ENCODE measurements at places on chromosomes 6 and 20. TPM values are rescaled to one million over a fixed set of nuclear protein-coding genes. Genes with fewer than 3 reads are reported as not detected.
A peak's percentile ranks its signal among the peaks of the same experiment; 100 is the strongest.

DNA sequence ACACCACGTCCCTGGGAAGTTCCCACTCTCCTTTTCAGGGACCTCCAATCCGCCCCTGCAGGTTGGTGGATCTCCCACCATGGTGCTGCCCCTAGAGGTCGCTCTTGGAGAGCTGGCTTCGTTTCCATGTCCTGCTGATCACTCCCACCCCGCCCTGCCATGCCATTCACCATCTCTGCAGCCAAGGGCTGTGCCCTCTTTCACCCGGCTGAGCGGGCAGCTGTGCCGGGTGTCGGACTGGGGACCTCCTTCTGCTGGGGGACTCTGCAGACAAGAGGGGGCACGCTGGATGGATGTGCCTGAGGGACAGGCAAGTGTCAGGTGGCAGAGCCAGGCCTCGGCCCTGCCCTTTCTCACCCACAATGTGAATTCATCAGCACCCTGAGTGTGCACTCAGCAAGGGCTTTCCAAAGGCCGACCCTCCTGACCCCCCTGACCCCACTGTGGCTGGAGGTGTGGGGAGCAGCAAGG is 347.0 kb downstream of the CDH4 start:
- no peak for DNase-seq

DNA sequence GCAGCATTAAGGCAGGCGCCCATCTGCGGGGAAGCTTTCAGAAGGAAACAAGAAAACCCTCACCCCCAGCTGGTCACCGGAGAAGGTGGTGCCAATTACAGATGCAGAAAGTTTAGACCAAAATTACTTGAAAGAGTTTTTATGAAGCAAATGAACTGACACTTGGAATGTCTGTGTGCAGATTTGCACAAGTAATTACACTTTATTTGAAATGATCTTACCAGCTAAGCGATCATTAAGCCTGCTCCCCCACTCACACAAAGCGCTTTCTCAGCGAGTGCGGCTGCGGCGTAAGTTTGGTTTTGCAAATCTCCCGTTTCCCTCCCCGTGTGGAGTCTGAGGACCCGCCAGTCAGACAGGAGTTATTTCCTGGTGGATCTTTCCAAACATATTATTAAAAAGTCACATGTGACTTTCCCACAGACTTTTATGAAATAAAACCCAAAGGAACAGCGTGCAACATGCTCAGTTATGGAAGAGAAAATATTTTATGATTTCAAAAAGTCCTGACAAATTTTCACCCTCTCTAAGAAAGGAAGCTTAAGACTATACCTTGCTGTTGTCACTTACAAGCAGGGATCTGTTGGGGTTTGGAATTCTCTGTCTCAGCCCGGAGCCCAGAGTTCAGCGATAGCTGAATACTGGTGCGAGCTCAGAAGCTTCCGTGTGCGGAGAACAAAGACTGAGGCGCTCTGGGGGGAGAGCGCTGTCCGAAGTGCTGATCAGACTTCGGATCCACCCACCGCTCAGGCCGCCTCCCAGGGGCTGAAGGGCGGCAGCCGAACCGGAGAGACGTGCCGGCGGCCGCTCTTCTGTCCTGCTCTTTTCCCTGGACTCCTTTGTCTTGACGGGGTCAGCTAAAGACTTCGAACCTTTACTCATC is 2.7 kb upstream of the MYT1 start:
- DNase-seq: peak; percentile 76

- DNase-seq: no peak
Observed at GRCh38 chr6:7526755-7527154, 14.7 kb upstream of the DSP start.

DNA sequence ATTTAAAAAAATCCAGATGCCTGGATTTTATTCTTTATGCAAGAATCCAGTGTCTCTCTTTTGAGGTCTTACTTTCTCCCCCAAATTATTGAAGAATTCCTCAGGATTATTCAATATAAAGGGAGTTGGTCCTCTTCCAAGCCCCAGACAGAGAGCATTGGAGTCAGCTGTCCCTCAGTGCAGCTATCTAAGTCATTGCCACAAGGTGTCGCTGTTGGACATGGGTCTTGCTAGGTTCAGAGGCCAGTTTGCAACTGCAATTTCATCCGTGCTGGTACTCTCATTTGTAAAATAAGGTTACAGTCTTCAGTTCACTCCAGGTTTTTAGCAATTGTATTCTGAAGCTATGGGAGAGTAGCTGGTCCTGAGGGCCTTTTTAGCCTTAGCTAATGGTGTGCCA is 27.8 kb downstream of the CCN2 start:
- DNase-seq: no peak

GRCh38 chr20:58024241-58024721 is 204.2 kb downstream of the ANKRD60 start:
- DNase-seq: no peak

DNA sequence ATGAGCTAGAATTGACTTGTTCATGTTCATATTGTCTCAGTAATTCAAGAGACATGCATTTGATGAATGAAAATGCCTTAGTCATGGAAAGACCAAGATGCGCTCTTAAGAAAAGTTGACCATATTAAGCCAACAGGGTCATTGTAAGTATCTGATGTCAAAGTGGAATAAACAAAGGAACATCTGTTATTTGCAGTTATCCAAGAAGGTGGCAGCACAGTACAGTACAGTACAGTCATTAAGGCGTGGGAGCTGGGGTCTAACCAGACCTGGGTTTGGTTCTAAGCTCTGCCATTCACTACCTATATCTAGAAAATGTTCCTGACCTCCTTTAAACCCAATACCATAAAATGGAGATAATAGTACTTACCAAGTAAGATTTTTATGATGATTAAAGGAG is 178.1 kb downstream of the BACH2 start:
- no peak for DNase-seq

DNA sequence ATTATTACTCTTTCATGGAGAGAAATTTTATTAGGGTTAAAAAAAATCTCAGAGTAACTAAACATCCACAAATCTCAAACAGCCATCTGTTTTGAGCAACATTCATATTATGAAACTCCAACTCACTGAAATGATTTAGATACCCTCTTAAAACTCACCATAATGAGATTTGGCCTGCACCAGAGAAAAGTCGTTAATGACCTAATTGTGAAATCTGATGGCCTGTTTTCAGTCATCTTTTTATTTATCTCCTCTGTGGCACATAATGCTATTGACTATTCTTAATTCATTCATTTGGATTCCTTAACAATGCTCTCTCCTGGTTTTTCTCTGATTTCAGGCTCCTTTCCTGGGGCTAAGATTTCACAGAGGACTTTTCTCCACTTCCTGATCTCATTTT is 192.7 kb downstream of the RNF144B start:
- no peak for DNase-seq

DNA sequence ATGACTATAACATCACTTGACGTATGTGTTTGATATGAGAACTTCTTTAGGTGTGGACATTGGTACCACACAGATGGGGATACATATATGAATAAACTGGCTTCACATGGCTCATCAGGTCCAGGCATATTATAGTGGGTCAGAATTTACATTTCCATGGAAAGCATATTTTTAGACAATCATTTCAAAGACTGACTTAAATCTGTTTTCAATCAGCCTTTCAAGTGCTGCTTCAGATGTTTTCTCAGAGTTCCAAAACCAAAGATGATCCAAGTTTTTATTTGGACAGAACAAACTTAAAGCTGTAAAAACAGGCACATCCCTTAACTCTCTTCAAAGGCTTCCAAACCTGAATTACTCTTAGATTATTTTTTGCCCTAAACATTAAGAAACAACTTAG is 88.1 kb downstream of the PRSS35 start:
- no peak for DNase-seq

DNA sequence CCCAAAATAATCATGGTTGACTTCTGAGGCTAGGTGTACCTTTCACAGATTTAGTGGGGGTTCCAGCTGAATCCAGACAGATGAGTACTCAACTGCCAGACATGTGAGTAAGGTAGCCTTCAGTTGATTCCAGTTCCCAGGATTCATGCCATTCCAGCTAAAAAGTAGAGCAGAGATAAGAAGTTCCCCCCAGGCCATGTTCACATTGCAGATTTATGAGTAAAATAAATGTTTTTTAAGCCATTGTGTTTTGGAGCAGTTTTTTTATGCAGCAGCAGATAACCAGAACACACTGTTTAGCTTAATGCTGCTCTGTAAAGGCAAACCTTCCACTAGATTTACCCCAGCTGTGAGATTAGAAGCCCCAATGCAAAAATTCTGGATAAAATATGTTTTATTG is 245.0 kb downstream of the RFPL4B start:
- no peak for DNase-seq

- DNase-seq: no peak
Observed at GRCh38 chr20:34473262-34473883, 42.8 kb upstream of the DYNLRB1 start.

DNA sequence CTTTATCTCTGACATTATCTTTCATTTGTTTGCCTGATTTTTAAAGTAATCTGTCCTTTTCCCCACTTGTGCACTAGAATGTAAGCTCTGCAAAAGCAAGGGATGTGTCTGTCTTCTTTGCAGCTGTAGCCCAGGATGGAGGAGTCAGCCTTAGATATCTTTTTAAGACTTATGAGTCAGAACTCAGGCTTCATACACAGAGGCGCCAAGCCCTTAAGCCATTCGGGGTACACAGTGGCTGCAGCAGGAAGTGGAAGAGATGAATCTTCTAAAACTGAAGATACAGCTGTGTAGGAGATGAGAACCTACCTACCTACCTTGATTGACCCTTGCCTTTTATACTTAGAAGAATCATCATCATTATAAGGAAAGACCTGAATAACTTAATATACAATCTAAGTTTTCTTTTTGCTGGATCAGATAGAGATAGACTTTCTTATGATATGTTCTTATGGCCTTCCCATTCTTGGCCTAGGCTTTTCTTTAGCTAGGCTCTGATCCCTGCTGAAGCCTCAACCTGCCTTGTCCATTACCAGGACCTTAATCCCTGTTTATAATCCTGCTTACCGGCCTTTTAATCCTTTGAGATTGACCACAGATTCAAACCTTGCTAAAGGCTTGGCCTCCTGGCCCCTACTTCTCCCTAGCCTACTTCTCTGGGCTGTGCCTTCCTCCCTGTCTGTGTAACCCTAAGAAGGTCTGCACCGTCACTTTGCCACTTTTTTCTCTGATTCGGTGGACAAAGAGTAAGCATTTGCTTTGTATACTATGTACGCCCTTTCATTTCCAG is 304.5 kb downstream of the PRL start:
- no peak for DNase-seq

Gene PAK5
- polyA plus RNA-seq: 0.49 TPM

Gene CAPN11
- polyA plus RNA-seq: 0.13 TPM

Gene GPANK1
- 33.8 TPM for polyA plus RNA-seq

Gene OR2J3
- not detected for polyA plus RNA-seq

Gene PAX1
- polyA plus RNA-seq: 0.01 TPM

Gene MEI4
- polyA plus RNA-seq: 1.3 TPM

Gene FRS3
- polyA plus RNA-seq: 8.6 TPM

Gene SLC17A1
- polyA plus RNA-seq: 24.6 TPM

Gene GRIK2
- polyA plus RNA-seq: 12.4 TPM

Gene LHFPL5
- polyA plus RNA-seq: 0.14 TPM

Gene GHRH
- polyA plus RNA-seq: not detected

Gene KCNG1
- polyA plus RNA-seq: 5.7 TPM
